ENCODE measurements at places on chromosomes 13 and 19.

DNA sequence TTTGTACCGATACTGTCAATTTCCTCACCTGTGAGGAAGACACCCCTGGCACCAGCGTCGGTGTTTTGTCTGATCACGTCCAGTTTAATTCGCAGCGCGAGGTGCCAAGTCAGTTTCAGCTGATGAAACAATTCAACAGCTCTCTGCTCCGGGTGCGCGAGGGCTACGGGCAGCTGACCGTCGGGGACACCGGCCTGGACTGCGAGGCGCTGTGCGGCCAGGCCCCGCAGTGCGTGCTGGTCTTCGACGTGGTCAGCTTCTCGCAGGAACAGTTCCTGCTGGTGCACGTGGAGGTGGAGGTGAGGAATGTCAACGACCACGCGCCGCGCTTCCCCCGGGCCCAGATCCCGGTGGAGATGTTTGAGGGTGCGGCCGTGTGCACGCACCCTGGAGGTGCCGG lies 171.5 kb downstream of the OLFM4 start:
- DNase-seq, result no peak

DNA sequence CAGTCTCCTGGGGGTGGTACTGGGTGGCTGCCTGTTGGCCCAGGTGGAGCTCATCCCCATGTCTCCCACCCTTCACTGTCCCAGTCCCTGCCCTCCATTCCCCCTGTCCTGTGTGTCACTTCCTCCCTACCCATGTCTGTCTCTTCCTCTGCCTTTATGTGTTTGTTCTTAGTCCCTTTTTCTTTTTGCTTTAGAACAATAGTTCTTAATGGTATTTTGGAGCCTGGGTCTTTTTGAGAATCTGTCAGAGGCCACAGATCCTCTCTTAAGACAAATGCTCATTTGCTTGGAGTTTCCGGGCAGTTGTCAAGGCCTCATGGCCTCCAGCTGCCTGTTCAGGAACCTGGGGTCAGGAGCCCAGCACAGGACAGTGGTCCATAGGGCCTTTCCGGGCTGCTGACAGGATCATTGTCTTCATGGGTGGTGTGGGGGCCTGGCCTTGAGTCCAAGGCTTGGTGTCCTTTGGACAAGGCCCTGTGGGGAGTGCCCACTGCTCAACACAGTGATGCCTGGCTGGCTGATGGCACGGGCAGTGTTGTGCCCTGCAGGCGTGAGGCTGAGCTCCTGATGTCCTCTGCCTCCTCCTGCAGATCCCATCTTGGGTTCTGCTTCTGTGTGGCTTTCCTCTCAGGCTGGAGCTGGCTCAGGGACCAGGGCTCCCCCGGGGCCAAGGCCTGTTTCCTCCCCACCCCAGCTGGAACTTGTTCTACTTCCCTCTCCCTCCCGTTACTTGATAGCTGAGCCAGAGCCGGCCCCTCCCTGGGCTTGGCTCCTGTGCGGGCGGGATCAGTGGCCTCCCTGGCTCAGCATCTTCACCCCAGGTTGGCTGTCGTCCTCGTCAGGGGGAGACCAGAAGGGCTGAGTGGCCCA lies 3.5 kb downstream of the EGLN2 start:
- DNase-seq, result no peak

GRCh38 chr13:82766732-82767321 lies 1115.4 kb downstream of the SLITRK1 start:
- DNase-seq, result no peak

GRCh38 chr13:96500953-96501352 lies 411.0 kb downstream of the HS6ST3 start:
- no peak for DNase-seq

GRCh38 chr19:55436847-55437246 lies 6.3 kb downstream of the SHISA7 start:
- DNase-seq, result no peak

- no peak for DNase-seq
These were observed 19.0 kb downstream of the CD177 start for GRCh38 chr19:43372462-43372861.

DNA sequence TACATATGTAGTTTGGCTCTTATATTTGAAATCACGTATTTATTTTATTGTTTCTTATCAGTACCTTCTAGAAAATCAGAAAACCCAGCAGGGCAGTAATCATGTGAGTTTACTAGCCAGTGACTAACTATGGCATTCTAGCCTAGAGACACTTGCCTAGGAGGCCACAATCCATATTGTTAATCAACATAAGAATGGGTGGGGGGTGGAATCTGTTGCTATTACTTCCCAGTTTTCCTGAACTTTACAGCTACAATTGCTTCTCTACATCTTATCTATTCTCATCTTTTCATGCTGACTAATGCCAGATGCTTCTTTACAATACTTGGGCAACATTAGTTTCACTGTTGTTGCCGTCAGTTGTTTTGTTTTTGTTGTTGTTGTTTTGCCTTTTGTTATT lies 18.7 kb upstream of the ATXN8OS start:
- DNase-seq, result no peak

DNA sequence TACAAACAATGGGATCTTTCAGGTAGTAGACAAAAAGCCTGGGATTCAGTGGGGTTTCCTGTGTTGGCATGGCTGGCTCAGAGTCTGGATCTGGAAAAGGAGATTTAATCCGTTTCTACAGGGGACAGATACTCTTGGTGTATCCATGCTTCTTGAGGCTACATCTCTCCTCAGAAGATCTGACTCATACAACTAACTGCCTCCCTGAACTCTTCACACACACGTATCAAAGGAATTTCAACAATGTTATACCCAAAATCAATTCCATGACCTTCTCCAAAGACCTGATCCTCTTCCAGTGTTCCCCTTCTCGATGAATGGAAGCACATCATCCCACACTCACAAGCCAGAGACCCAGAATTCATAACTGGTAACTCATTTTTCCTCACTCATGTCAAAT lies 435.3 kb upstream of the NBEA start:
- no peak for DNase-seq

GRCh38 chr13:50708461-50708860 lies 135.0 kb downstream of the DLEU7 start:
- DNase-seq, result no peak

- no peak for DNase-seq
These were observed 33.1 kb upstream of the SERP2 start for GRCh38 chr13:44340508-44340907.

DNA sequence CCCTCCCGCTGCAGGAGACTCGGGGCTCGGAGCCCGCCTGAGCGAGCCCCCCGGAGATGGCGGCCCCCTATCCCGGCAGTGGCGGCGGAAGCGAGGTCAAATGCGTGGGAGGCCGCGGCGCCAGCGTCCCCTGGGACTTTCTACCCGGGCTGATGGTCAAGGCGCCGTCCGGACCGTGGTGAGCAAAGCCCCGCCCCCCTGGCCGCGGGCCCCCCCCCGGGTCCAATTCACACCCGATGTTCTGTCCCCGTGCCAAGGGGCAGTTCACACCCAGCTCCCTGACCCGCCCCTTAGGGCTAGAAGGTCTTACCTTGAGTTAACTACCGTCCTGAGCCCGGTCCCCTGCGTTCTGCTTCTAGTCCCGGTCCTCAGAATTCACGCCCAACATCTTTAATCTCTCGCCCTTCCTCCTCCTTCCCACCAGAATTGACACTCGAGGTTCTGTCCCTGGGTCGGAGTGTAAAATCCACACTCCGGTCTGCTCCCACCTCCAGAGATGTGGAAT lies 1.4 kb downstream of the NPAS1 start:
- DNase-seq, result no peak

DNA sequence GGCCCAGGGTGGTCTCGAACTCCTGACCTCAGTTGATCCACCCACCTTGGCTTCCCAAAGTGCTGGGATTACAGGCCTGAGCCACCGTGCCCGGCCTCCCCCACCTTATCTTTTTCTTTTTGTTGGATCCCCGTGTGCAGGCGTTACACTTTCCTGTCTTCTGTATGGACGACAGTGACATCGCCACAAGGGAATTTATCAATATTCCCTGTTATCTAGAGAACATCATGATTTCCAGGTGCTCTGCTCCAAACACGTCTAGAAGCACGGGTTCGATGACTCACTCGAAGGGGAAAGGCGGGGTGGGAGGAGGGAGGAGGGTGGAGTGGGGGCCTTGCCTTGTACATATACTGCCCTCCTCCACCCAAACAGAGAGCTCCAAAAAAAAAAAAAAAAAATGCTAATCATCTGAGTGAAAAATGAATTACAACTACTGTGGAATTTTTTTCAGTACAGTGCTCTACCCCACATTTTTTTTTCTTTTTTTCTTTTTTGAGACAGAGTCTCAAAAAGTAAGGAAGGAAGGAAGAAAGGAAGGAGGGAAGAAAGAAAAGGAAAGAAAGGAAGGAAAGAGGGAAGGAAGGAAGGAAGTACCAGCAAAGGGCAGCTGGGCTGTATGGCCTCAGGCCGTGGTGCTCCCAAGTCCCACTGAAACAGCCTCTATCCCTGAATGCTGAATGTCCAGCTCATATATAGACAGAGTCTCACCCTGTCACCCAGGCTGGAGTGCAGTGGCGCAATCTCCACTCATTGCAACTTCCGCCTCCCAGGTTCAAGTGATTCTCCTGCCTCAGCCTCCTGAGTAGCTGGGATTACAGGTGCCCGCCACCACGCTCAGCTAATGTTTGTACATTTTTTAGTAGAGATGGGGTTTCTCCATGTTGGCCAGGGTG lies 36.8 kb downstream of the INSR start:
- DNase-seq, result no peak

DNA sequence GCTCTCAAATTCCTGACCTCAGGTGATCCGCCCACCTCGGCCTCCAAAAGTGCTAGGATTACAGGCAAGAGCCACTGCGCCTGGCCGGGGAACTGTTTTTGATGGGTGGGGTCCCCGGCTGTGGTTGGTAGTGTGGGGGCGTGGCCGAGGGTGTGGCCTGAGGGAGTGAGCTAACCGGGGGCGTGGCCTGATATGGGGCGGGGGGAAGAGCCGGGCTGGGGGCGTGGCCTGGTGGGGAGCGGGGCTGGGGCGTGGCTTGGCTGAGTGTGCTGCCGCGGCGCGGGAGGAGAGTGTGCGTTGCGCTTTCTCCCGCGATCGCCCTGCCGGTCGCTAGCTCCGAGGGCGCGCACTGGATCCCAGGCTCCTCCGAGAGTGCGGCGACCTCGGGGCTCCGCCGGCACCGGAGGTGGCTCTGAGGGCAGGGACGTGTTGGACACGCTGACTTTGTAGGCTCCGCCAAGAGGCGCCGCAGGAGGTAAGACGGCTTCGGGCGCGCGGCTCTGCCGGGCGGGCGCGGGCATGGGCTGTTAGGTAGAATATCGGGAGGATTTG lies at the start of gene SPATA13:
TSS of gene SPATA13 (plus strand) at position 263 of the 552 bp plus-strand sequence. CDS start 62,210 bp downstream, outside the sequence.
- no peak for DNase-seq

DNA sequence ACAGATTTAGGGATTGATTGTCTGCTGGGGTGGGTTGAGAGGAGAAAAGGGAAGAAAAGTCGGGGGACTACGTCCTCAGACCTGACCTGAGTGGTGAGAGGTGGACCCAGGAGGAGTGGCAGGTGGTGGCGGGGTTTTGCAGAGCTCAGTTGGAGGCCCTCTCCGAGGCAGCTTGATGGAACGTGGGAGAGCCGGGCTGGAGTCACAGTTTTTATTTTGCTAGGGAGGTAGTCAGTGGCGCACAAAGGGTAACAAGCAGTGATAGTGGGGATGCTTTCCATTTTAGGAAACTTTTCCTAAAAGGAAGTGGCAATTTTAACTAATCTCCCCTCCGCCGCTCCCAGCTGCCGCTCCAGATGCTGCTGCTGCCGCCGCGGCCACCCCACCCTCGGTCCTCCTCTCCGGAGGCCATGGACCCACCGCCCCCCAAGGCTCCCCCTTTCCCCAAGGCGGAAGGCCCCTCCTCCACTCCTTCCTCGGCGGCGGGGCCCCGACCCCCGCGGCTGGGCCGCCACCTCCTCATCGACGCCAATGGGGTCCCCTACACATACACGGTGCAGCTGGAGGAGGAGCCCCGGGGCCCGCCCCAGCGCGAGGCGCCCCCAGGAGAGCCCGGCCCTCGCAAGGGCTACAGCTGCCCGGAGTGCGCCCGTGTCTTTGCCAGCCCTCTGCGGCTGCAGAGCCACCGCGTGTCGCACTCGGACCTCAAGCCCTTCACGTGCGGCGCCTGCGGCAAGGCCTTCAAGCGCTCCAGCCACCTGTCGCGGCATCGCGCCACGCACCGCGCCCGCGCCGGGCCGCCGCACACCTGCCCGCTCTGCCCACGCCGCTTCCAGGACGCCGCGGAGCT lies 1.1 kb upstream of the ZNF581 start:
- DNase-seq, result no peak

GRCh38 chr19:55688422-55689218 lies 13.6 kb downstream of the EPN1 start:
- no peak for DNase-seq

DNA sequence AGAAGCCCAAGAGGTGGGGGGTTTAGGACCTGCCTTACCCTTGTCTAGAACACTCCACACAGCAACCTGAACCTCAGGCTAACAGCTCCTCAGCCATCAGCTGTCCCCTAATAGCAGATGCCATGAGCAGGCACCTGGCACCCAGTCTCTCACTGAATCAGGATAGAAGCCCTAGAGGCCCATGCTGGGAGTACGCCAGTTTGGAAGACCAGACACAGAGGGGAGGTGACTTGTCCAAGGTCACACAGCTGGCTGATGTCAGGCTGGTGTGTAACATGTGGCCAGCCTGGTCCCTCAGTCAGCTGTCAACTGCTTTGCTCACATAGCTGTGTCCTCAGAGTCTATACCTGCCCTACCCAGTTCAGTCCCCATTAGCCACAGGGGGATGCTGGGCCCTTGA lies 12.8 kb upstream of the SAMD1 start:
- DNase-seq, result no peak

- no peak for DNase-seq
These were observed 5.5 kb downstream of the SIN3B start for GRCh38 chr19:16834747-16835146.

GRCh38 chr19:55246462-55247451 lies 12.1 kb downstream of the PPP6R1 start:
- DNase-seq, result no peak

DNA sequence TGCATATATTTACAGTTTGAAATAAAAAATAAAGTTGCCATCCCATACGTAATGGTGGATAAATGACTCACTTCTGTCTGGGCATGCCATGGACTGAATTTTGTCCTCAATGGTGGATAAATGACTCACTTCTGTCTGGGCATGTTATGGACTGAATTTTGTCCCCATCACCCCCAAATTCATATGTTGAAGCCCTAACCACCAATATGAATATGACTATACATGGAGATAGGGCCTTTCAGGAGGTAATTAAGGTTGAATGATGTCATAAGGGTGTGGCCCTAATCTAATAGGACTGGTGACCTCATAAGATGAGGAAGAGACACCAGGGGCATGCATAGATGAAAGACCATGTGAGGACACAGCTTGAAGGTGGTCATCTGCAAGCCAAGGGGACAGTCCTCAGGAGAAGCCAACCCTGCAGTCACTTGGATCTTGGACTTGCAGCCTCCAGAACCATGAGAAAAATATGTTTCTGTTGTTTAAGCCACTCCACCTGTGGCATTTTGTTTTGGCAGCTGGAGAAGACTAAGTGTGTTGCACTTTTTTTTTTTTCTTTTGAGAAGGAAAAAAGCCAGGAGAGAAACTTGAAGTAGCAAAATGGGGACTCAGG lies 41.8 kb downstream of the RFC3 start:
- no peak for DNase-seq
